Fibroblast of skin of abdomen (primary cell): ENCODE measurements at places on chromosomes 1 and 21.
A peak's percentile ranks its signal among the peaks of the same experiment; 100 is the strongest.

GRCh38 chr1:15153184-15153841, at the start of gene TMEM51:
TMEM51 (plus strand) TSS chr1:15153747; CDS start chr1:15215088, 61,341 bp downstream.
- DNase-seq, result peak; percentile 28

- DNase-seq, result no peak
Observed at GRCh38 chr1:52919723-52920483, 1.6 kb downstream of the ECHDC2 start.

DNA sequence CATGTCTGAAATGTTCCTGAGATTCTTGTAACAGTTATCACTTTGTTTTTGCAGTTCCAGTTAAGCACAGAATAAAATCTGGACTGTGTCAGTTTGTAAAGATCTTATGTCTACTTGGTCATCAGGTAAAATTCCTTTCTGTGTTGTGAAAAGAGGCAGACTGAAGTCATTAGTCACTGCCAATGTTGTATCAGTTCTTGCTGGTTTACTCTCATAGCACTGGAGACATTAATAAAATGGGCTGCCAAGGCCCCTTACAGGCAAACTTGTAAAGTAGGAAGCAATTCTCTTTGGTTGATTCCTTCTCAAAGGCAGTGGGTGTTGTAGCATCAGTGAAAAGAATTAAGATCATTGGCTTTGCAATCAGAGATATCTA, 61.4 kb upstream of the ST6GALNAC3 start:
- no peak for DNase-seq

GRCh38 chr21:44865561-44866280, 7.8 kb downstream of the PTTG1IP start:
- DNase-seq, result no peak

GRCh38 chr1:76465030-76465429, 390.5 kb downstream of the ST6GALNAC3 start:
- DNase-seq, result peak; percentile 65

DNA sequence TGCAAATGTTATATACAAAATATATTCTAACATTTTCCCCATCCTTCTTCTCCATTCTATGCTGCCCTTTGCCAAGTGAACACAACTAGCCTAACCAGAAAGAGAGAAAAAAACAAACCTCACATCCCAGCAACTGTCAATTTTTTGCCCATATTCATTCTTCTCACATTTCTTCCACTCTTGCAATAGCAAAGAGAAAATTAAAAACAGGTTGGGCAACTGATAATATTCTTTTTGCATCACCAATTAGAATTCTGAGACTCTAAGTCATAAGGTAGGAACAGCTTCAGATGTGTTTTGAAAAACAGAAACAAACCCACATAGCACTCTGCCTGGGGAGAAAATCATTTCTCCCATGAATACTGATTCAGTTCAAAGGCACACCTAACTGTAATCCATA, 25.2 kb upstream of the EXO1 start:
- DNase-seq, result peak; percentile 14

DNA sequence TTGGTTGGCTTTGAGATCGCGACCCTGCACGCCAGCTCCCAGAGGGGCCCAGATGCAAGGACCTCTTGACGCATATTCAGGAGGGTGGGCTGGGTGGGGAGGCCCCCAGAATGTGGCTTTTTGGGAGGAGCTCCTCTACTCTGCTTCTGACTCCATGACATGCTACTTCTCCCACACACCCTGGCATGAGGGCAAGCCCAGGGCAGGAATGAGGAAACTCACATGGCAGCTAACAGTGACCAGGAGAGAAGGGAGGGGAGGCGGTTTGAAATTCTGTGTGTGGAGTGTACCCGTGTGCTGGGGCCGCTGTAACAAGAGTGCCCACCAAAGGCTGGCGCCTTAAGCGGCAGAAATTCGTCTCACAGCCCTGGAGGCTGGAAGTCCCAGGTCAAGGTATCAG, 61.3 kb upstream of the GPR153 start:
- no peak for DNase-seq

DNA sequence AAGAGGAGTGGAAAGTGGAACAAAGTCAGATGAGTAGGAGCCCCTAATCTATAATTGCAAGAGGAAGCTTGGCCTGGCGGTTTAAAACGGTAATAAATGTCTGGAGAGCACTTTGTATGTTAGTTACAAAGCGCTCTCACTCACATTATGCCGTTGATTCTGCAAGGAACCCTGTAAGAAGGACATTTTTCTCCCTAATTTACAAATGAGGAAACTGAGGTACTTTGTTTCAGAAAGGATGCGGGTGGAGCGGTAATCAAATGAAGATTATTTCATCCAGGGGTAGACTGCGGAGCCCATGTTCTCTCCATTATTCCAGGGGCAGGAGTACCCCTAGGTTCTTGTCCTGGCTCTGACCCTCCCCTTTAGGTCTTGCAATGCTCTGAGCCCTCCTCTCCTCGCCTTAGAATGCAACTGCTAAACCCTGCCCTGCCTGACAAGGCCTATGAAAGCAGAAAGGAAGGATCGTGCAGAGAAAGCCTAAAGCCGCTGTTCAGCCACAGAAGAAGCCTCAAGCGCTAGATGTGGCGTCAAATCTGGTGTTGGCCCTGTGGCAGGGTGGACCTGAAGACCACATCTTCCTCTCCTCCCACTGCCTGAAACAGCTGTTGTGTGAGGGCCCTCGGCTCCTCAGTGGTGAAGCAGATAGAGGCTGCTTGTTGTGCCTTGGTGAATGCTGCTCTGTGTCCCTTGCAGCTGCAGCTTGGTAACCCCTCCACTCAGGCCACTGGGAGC, 588 bp upstream of the PACC1 start:
- no peak for DNase-seq

GRCh38 chr1:157137408-157138219, 581 bp downstream of the ETV3 start:
- DNase-seq, result no peak

DNA sequence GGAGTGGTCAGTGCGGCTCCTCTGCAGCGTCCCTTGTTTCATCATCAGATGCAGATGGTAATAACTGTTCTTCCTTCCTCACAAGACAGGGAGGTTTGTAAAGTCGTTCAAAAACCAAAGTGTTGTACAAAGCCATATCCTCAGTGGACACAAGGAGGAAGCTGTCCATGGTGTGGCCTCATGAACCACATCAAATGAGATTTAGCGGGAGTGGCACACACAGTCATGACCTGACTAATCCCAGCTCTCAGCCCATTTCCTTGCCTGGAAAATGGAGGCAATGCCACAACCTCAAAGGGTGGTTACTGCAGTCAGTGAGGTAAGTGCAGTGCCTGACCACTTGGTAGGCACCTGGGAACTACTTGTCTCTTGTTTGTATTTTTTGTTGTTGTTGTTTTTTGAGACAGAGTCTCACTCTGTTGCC, 13.4 kb downstream of the ENTREP3 start:
- no peak for DNase-seq

DNA sequence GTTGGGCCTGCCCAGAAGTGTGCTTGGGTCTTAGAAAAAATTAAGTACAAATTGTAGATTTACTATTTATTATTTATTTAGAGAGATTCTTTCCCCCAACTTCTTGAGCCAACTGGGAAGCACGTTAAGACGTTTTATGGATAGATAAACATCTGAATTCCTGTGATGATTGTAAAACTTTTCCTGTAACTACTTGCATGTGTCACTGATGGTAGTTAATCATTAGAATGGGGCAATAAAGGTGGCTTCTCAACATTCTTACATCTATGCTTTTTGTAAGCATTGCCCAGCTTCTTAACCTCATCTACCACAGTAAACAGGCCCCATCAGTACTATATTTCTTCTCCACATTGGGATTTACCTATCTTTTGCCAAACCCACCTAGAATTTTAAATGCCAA, 559.8 kb downstream of the LMO4 start:
- peak; percentile 40 for DNase-seq

DNA sequence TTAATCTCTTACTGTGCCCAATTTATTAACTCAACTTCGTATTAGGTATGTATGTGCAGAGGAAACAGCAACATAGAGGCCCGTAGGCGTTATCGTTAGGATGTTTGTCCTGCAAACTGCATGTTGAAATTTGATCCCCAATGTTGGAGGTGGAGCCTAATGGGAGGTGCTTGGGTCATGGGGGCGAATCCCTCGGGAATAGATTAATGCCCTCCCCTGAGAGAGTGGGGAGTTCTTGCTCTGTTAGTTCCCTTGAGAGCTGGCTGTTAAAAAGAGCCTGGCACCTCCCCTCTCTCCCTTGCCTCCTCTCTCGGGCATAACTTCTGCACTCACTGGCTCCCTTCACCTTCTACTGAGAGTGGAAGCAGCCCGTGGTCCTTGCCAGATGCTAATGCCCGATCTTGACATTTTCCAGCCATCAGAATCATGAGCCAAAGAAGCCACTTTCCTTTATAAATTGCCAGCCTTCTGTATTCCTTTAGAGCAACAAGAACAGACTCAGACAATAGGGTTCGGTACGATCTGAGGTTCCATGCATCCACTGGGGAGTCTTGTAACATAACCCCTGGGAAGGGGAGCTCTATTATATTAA, 149.0 kb upstream of the RAB4A start:
- DNase-seq, result no peak

DNA sequence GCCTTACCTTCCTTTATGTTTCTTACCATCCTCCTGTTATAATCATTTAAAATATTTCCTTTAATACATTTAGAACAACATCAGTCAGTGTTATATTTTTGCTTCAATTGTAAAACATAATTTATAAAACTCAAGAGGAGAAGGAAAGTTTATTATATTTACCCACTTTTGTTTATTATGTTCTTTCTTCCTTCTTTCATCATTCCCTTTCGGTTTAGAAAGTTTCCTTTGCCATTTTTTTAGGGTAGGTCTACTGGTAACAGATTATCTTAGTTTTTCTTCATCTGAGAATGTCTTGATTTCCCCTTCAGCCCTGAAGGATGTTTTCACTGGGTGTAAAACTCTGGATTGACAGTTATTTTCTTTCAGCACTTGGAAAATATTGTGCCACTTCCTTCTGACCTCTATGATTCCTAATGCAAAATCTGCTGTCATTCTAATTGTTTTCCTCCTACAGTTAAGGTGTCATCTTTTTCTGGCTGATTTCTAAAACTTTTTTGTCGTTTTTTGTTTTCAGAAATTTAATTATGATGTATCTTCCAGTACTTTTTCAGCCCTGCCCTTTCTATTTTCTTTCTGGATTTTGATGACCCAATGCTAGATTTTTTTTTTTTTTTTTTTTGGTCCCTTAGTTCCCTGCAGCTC, 25.0 kb downstream of the PTPN22 start:
- no peak for DNase-seq

GRCh38 chr1:103937763-103938357, 188.2 kb downstream of the AMY1C start:
- no peak for DNase-seq

- peak; percentile 67 for DNase-seq
Observed at GRCh38 chr1:35725596-35725995, 6.9 kb upstream of the C1orf216 start.

DNA sequence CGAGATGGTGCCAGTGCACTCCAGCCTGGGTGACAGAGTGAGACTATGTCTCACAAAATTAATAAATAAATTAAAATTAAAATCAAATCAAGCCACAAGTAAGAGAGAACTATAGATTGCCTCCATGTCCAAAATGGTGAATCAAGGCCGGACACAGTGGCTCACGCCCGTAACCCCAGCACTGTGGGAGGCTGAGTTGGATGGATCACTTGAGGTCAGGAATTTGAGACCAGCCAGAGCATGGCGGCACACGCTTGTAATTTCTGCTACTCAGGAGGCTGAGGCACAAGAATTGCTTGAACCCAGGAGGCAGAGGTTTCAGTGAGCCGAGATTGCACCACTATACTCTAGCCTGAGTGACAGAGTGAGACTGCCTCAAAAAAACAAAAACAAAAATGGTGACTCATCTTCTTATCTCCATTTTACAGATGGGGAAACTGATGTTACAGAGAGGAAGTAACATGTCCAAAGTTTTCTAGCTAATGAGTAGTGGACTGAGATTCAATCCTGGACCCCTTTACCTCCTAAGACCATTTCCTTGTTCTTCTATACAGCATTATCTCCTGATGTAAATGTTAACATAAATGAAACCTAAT, 99.0 kb upstream of the HNRNPU start:
- no peak for DNase-seq

GRCh38 chr1:15420853-15421465, 11.3 kb downstream of the EFHD2 start:
- DNase-seq, result no peak

- peak; percentile 28 for DNase-seq
Observed at GRCh38 chr1:101463195-101463594, 226.4 kb downstream of the S1PR1 start.

- DNase-seq, result no peak
Observed at GRCh38 chr1:66396212-66396890, 137.6 kb upstream of the SGIP1 start.

GRCh38 chr1:5564578-5565257, 427.5 kb downstream of the NPHP4 start:
- DNase-seq, result no peak

DNA sequence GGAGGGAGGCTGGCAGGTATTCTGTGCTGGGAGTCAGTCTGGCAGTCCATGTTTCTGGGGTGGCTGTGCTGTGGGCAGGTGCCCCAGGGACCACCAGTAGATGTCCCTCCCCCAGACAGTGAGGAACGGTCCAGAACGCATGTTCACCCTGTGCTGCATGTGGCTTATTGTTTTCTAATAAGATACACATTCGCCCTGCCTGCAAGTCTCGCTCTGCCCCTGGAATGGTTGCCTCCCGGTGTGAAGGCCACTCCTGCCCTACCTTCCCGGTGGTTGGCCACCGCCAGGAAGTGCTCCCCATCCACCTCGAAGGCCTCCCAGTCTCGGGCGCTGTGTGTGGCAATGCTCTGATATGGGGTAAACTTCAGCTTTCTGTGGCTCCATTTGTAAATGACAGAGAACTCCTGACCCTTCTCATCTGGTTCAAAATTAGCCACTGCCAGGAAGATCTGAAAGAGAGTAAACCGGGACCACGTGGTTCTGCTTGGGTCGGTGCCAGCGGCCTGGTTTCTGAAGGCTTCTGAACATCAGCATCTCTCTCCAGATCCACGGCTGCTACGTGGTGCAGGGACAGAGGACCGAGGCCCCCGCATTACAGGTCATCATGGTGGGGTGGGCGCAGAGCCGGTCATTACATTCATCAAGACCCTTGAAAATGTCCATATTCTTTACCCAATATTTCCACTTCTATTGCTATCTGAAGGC, 14.5 kb downstream of the KRTAP10-1 start:
- no peak for DNase-seq

DNA sequence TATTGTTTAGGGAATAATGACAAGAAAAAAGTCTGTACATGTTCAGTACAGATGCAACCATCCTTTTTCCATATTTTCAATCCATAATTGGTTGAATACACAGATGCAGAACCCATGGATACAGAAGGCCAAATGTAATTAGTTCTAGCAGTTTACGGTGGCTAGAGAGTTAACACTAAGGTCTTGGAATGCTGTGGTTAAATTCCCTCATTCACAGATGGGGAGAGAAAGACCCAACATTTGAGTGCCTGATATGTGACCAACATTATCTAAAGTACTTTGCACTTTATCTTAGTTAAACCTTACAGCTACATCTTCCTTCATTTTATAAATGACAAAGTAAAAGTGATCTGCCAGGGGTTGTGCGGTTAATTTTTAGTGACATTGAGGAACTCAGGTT, 5.3 kb downstream of the SCMH1 start:
- peak; percentile 48 for DNase-seq

DNA sequence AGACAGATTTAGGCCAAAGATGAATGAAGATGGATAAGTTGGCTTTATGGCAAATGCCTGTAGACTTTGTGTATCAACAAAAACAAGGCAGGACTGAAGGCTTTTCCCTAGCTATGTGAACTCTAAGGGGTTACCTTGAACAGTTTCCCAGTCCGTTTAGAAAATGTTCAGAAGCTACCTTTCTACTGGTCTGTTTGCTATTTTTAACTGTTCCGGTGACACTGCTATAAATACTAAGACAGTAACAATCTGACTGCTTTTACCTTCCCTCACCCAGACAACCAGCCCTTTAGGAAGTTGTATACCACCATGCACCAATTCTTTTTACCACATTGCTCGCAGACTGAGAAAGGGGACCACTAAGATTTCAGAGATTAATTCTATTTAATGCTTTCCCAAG, 102.2 kb downstream of the PHTF1 start:
- no peak for DNase-seq
